Left cardiac atrium (tissue), 4 donors: ENCODE measurements at places on chromosomes 16 and 17.

DNA sequence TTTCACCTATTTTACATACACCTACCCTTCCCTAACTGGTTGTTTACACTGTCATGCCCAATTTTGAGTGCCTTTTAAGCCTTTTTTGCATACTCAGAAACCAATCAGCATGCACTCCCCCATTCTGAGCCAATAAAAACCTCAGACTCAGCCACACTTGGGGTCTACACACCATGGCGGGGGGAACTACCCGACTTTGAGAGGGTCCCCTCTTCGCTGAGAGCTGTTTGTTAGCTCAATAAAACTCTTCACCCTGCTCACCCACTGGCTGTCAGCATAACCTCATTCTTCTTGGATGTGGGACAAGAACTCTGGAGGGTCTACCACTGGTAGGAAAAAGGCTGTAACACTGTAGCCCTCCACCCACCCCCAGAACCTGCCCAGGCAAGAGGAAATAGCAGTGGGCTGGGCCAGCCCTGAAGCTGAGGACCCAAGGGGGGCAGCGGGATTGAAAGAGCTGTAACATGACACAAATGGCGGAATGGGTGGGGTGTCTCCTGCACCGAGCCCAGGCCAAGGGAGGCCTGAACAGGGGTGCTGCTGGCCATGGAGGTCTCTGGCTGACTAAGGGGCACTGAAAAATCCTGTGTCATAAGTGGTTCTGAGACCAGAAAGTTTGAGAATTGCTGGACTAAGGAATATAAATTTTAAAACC lies 3.0 kb upstream of the FLYWCH2 start:
- no peak for DNase-seq

DNA sequence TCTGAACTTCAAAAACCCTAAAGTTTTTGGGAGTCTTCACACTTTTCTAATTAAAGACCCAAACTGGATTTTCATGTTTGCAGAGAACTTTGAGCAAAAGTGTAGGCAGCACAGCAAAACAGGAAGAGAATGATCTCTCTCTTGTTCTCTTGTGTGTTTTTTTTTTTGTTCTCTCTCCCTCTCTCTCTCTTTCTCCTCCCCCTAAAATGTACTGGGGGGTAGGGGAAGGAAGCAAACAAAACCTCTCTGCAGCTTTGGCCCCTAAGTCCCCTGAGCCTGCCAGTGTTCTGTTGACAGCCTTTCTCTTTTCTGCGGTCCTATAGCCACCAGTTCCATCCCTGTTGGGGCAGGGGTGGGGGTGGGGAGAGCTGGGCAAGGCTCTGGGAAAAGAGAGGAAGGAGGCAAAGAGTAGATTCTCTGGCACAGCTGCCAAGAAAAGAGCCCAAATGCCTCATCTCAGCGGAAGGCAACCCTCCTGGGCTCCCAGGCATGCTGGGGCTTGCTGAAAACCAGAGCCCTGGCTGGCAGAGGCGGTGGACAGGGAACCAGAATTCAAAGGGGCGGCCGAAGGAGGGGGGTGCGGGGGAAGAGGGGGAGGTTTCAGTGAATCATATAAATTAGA lies 295.3 kb downstream of the SOX9 start:
- no peak for DNase-seq

DNA sequence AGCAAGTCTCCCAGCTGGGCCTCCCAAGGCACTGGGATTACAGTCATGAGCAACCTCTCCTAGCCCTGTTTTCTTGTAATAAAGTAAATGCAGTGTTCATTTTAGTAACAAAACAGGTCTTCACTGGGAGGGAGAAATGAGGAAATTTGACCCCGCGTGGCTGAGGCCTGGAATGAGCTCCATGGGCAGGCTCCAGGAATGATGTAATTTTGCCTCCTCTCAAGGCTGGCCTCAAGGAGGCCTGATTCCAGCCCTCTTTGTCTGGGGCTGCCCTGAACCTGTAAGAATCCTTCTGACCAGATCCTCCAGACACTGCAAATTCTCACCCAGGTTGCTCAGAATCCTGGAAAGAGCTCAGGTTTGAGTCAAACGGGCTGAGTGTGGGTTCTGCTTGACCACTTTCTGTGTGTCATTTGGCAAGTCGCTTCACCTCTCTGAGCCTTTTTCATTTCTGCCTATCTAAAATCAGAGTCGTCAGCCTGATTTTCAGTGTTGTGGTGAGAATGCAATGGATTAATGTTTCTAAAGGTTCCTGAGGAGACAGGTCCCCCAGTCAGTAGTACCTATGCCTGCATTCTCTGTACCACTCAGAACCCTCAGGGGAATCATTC lies 57.1 kb downstream of the RAB11FIP4 start:
- DNase-seq = no peak

DNA sequence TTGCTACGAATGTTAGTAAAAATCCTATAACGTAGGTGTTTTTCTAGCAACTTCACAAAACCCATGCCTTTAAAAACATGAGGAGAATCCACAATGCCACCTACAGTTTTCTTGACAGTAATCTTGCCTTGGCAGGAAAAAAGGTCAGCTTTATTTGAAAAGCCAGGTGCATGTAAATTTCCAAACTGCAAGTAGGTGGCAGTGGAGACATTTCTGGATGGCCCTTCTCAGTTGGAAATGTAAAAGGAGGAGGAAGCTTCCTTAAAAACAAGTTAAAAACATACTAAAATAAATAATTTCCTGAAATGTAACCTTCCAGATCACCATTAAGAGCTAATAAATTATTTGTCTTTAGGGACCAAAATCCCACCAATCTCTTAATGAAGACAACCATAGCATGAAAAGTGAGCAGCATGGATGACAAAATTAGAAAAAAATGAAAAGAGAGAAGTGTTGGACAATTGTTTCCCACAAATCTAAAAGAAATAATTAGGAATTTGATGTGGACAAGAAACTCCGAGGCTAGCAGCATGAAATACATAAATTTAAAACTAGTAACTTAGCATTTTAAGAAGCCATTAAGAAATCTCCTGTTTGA lies 152.2 kb downstream of the SNX11 start:
- no peak for DNase-seq
